CD8-positive, alpha-beta memory T cell (primary cell): ENCODE measurements at places on chromosomes 4 and X. TPM values are rescaled to one million over a fixed set of nuclear protein-coding genes. Genes with fewer than 3 reads are reported as not detected.

DNA sequence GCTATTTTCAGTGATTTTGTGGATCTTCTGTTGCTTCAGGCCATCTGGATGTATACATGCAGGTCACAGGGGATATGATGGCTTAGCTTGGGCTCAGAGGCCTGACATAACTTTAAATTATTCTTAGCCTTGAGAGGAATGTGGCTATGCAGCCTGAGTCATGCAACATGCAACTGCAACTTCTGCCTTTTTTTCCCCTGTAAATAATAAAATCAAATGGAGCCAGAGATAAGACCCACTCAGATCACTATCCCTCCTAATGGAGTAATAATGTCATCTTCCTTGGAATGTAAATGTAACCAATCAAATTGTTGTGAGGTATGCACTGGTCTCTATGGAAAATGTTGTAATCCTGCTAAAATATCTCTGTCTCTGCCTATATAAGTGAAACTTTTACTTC lies 54.9 kb downstream of the MAGEB17 start:
- H3K4me1 ChIP-seq, result no peaks in the 10 kb centered on the region
- H3K27me3 ChIP-seq, result no peaks in the 10 kb centered on the region
- no peak overlapping the region for H3K27ac ChIP-seq
- H3K36me3 ChIP-seq, result no peaks in the 10 kb centered on the region
- DNase-seq, result no peak
- H3K4me3 ChIP-seq, result no peak overlapping the region

DNA sequence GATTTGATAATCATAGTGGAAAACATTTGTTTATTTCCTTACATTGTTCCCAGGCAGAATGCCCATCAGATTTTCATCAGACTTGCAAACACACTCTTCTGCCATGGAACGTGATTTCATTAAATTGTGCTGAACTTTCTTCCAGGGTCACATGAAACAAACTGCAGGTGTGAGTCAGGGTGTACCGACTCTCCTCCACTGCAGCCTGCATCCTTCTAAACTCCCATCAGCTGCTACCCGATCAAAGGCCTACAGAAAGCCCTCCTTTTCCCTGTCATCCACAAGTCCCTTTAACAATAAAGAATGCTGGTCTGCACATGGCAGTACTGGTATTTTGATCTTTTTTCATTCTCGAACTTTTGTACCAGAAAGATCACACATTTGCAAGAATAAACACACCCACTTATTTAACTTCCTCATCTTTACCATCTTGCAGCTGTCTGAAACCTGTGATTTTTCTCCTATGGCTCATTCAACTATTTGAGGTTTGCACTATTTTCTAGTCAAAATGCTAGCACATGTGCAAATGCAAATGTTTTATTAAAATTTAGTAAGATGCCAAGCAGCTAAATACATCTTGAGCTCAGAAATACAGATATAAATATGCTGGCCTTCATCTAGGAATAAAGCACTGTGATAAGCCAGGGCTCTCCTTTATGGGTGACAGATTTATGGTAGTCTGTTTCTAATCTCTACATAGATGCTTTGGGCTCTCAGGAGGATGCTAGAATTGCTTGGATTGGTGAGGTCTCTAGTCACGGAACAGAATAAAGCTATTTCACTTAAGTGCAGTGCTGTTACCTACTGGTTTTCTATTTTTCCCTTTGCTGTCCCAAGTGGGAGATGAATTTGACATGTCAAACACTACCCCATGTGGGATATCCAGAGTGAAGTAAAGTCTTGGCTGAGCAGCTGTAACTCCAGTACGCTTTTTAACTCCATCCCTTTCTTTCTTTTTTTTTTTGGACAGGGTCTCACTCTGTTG lies 25.8 kb upstream of the ARHGAP24 start:
- no peak overlapping the region for H3K27ac ChIP-seq
- no peak overlapping the region for H3K4me3 ChIP-seq
- H3K27me3 ChIP-seq, result no peaks in the 10 kb centered on the region

GRCh38 chrX:38882894-38883626 lies 81.8 kb downstream of the MID1IP1 start:
- H3K27me3 ChIP-seq, result no peaks in the 10 kb centered on the region
- peaks cover 13% of the 10 kb centered on the region for H3K4me1 ChIP-seq
- DNase-seq, result no peak
- H3K36me3 ChIP-seq, result no peaks in the 10 kb centered on the region

DNA sequence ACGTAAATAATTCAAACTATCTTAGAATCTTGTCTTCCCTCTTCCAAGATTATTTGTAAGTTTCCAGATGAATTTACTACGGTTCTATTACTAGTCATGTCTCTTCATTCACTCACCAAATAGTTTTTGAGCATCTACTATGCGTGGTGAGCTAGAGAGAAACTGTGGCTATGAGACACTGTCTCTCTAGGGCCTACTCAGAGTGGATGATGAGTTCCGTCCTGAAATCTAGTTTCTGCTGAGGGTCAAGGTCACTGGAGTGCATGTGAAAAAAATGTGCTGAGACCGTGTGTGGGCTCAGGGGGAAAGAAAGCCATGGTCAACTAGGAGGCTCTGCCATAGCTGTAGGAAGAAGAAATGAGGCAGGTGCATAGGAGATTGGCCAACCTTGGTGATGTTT lies 320.2 kb upstream of the GATB start:
- H3K27ac ChIP-seq, result no peak overlapping the region
- no peaks in the 10 kb centered on the region for H3K27me3 ChIP-seq
- peak overlapping the region; percentile 6 for H3K4me3 ChIP-seq
- H3K36me3 ChIP-seq, result no peaks in the 10 kb centered on the region

GRCh38 chr4:64682481-64682880 lies 273.2 kb upstream of the TECRL start:
- no peaks in the 10 kb centered on the region for H3K4me1 ChIP-seq
- no peak overlapping the region for H3K4me3 ChIP-seq
- DNase-seq, result no peak
- no peak overlapping the region for H3K27ac ChIP-seq

DNA sequence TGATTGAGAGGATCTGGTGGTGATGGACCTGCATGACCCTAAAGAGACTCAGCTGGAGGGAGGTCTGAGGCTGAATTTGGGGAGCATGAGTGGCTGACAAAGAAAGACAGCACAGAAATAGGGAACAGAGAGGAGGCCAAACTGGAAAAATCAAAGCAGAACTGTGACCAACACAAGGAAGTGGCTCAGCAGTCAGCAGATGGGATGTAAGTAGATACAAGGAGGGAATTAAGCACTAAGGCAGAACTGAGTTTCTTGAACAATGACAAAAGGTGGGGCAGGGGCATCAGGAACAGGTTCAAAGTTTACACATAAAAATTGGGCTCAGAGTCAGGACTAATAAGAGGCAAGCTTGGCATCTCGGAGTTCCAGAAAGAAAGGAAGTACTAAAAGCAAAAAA lies 144.3 kb upstream of the KLF3 start:
- H3K36me3 ChIP-seq, result no peaks in the 10 kb centered on the region
- no peaks in the 10 kb centered on the region for H3K27me3 ChIP-seq
- no peak overlapping the region for H3K4me3 ChIP-seq
- no peak overlapping the region for H3K27ac ChIP-seq
- DNase-seq, result no peak

The CCSER1 gene
- total RNA-seq, result 0.20 TPM
